CD8-positive, alpha-beta T cell (primary cell): ENCODE measurements at places on chromosomes 2 and 18. TPM values are rescaled to one million over a fixed set of nuclear protein-coding genes. Genes with fewer than 3 reads are reported as not detected.
A peak's percentile ranks its signal among the peaks of the same experiment; 100 is the strongest.

- no peak for DNase-seq
Measured at GRCh38 chr2:54067851-54068375, 47.5 kb upstream of the ACYP2 start.

DNA sequence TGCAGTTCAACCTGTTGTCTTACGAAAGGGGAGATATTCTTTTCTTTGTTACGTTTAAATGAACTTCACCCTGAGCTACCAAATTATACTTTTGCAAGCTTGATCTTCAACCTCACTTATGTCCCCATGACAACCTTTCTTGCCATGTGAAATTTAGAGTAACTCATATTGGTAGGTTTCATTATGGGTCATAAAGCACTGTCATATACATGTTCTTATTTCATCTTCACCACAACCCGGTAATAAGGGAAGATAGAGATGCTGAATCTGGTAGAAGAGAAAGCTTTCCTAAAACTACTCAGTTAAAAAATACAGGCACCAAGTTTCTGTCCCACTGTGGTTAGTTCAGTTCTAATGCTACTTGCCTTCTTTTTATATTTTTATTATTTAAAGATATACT, 208.5 kb upstream of the NRP2 start:
- no peak for DNase-seq

The PPP3R1 gene
- 68.4 TPM for total RNA-seq

- no peak for DNase-seq
Measured at GRCh38 chr2:173059292-173059691, 16.4 kb upstream of the MAP3K20 start.

The SP100 gene
- 218 TPM for total RNA-seq

The GKN1 gene
- total RNA-seq, result not detected

- DNase-seq, result no peak
Measured at GRCh38 chr2:106963156-106963555, 77.2 kb upstream of the ST6GAL2 start.

DNA sequence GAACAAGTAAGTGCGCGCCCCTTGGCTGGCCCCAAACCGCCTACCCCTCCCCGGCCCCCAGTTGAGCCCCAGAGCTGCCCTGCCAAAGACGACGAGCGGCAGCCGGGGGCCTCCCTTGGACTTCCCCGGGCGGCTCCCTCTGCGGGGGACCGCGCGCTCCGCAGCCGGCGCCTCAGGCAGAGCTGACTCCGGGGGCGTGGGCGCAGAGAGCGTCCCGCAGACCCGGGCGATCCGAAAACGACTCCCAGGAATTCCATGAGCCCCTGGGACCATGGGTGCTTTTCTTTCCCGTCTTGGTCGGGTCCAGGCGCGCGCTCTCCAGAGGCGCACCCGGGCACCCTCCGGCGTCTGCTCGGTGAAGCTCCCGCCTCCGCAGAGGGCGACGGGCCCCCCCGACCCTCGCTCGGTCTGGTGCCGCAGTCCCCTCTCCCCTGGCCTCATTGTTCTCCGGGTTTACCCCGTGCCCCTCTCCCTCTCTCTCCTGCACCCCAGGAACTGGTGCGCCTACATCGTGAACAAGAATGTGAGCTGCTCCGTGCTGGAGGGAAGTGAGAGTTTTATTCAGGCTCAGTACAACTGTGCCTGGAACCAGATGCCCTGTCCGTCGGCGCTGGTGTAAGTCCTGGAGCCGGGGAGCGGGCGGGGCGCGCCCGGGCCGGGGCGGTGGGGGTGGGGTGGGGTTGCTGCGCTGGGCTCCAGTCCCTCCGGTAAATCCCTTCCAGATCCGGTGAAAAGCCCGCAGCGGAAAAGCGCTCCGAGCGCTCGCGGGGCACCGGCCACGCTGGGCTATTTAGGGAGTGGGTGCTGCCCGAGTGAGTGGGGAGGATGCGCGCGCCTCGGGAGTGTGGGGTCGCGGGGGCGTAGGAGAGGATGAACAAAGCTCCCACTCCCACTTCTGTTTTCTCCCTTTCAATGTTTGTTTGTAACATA, 776 bp downstream of the EMILIN2 start:
- peak; percentile 37 for DNase-seq

The TBR1 gene
- total RNA-seq, result 0.06 TPM

The ACOXL gene
- not detected for total RNA-seq

DNA sequence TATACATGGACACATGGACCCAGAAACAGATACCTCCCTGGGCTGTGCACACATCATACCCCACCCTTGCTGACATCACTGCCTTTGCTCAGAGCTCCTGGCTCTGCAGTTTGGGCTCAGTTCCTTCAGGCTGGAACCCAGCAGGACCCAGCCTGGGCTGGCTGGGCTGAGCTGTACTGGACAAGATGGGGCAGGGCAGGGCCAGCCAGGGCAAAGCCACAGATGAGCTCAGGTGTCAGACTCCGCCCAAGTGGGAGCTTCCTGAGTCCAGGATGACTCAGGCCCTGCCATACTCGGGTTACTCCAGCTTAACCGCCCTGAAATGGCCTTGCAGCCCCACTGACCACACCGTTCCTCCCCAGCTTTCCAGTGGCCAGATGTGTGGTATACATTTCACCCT, 284.9 kb downstream of the OSR1 start:
- DNase-seq, result no peak

DNA sequence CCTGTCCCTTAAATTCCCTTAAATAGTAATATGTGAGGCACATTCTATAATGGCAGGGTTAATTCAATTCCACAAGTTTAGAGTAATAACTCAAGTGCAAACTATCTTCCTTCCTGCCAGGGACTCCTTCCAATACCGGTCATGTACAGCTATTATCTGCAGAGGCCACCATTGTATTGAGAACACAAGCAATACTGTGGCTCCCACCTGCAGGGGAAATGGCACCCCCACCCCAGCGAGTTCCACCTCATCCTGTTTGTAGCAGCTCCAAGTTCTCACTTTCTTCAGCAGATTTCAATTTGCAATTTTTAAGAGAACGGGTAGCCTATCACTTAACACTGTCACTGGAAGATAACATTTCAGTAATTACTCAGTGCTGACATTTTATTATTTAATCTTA, 172.1 kb upstream of the PID1 start:
- no peak for DNase-seq

DNA sequence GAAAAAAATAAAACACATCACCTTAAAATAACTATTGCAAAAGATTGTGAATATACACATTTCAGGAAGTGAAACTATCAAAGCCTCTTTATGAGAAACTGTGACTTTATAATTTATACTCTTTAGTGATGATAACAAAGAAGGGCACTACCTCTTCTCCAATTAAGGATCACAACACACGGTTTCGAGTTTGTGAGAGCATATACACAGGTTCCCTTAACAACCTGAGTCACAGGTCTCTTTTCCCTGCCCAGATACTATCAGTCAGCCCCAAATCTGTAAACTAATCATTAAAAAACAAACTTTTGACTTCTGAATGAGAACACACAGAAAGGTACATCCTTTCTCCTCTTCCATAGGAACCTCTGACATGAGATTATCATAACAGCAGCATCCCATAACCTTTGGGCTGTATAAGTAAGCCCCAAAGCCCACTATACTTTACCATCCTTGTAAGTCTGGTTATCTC, 44.9 kb downstream of the PTPN2 start:
- DNase-seq, result peak; percentile 67

GRCh38 chr2:237259201-237259600, 154.8 kb downstream of the COL6A3 start:
- no peak for DNase-seq

The DSG3 gene
- total RNA-seq, result not detected

DNA sequence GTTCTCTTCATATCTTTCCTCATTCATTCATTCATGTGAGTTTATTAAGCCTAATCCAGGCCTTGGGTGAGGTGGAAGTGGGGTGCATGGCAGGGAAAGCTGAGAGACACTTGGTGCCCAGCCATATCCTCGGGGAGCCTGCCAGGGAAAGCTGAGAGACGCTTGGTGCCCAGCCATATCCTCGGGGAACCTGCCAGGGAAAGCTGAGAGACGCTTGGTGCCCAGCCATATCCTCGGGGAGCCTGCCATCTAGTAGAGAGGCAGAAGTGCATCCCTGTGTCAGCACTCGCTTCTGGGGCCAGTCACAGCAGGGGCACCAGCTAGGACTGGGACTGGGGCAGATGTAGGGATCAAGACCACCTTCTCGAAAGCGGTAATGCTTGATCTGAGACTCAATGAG, 39.4 kb downstream of the DDX18 start:
- DNase-seq, result no peak

DNA sequence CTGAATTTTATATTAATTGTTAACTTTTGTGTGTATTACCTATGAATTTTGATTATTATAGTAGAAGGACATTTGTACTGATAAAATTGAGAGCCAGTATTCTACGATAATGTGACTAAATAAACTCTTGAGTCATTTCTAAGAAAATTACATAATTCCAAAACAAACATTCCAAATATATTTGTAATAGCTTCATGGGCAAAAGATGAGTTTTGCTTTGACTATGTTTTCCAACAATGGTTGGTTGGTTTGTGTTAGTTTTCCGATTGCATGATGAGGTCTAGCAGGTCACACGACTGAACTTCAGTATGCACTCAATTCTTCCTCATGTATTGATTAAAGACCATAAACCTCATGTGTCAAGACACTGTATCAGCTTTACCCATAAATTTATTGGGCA, 71.7 kb upstream of the WDR75 start:
- no peak for DNase-seq

DNA sequence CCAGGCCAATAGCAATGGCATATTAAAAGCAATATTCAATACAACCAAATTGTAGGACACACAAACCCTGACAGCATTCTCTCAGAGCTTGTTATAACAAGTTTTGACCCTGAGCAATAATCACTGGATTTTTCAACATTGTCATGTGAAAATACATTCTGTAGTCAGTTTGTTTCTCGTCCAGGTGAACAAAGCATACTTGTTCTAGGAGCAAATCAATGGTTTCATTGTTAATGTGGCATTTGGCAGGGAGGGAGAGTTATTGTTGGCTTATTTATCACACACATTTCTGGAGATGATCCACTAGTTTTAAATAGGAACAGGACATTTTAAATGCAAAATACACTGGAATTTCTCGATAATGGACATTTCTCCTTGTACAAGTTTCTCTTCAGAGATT, 69.9 kb upstream of the L3MBTL4 start:
- no peak for DNase-seq
